Ascending aorta (tissue), 2 donors: ENCODE measurements at places on chromosomes 16 and 17. TPM values are rescaled to one million over a fixed set of nuclear protein-coding genes. Genes with fewer than 3 reads are reported as not detected.

- no peaks in the 10 kb centered on the region for H3K36me3 ChIP-seq
- H3K27ac ChIP-seq, result no peak overlapping the region
- DNase-seq, result no peak
- H3K4me3 ChIP-seq, result no peak overlapping the region
Observed at GRCh38 chr17:32307658-32308057, 34.3 kb downstream of the C17orf75 start.

DNA sequence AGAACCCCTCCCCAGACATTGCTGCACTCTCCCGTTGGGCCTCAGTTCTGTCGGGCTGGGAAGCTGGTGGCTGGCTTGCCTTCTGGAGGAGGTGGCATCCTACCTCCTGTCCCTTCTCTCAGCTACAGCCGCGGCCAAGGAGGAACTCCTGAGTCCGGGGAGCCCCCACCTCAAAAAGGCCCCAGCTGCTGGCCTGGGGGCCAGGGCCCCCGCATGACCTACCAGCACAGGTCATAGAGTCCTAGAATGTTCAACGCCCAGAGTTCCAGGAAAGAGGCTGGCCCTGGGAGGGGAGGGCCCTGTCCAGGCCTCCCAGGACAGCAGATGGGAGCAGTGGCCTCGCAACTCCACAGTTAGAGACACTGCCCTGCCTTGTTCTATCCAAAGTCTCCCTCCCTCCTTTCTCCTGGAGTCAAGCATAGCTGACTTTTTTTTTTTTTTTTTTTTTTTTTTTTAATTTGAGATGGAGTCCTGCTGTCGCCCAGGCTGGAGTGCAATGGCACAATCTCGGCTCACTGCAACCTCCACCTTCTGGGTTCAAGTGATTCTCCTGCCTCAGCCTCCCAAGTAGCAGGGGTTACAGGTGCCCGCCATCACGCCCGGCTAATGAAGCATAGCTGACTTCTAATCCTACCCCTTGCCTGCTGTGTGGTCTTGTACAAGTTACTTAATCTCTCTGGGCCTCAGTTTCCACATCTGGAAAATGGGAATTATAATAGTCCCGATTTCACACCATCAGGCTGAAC is 7.1 kb downstream of the CARHSP1 start:
- peaks cover 13% of the 10 kb centered on the region for H3K36me3 ChIP-seq
- H3K4me3 ChIP-seq, result no peak overlapping the region
- H3K27me3 ChIP-seq, result no peaks in the 10 kb centered on the region
- H3K4me1 ChIP-seq, result peaks cover 6% of the 10 kb centered on the region

GRCh38 chr17:1597861-1598342 is 30.7 kb downstream of the SLC43A2 start:
- no peaks in the 10 kb centered on the region for H3K27me3 ChIP-seq
- H3K27ac ChIP-seq, result no peak overlapping the region
- H3K4me1 ChIP-seq, result no peaks in the 10 kb centered on the region
- no peak for DNase-seq
- H3K4me3 ChIP-seq, result no peak overlapping the region

DNA sequence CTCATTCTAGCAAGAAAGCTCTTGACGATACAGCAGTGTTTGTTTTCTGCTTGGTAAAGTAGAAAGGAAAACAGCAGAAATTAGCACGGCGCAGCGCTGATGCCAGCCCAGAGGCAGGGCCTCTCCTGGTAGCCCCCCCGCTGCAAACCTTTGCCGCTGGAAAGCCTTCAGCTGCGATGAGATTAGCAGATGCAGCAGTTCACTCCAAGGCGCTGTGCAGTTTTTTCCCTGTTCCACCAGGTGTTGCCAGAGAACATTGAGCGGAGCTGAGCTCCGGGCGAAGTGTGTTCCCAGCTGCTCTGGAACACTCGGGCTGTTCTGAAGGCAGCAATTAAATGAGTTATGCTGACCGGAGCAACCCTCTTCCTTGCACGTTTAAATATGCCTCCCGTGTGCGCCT is 72.5 kb downstream of the RBFOX1 start:
- H3K4me1 ChIP-seq, result no peaks in the 10 kb centered on the region
- DNase-seq, result no peak
- H3K27ac ChIP-seq, result no peak overlapping the region
- no peak overlapping the region for H3K4me3 ChIP-seq
- H3K36me3 ChIP-seq, result no peaks in the 10 kb centered on the region

- H3K27me3 ChIP-seq, result no peaks in the 10 kb centered on the region
- peak overlapping the region; percentile 37 for H3K27ac ChIP-seq
- no peak for DNase-seq
- H3K4me3 ChIP-seq, result peak overlapping the region; percentile 76
- H3K36me3 ChIP-seq, result no peaks in the 10 kb centered on the region
Observed at GRCh38 chr16:89827383-89828198, 684 bp upstream of the SPIRE2 start.

GRCh38 chr16:16042076-16042475 is 92.7 kb downstream of the ABCC1 start:
- peaks cover 6% of the 10 kb centered on the region for H3K4me1 ChIP-seq
- H3K4me3 ChIP-seq, result no peak overlapping the region
- no peak for DNase-seq
- peaks cover 66% of the 10 kb centered on the region for H3K36me3 ChIP-seq

DNA sequence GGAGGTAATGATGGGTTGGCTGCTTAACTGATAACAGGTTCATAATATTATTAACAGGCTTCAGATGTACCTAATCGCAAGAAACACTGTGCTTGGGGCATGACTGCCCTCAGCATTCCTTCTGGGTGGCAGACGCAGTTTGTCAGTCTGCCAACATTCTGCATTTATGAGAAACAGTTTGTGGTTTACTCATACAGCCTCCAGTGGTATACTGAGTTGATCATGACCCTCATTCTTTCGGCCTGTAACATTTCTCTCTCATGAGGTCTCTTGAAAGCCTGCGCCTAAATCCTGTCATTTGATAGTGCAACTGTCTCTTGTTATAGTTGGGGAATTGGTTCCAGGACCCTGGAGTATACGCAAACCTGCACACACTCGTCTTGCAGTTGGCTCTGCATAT is 4.9 kb upstream of the RUSF1 start:
- no peaks in the 10 kb centered on the region for H3K27me3 ChIP-seq
- no peaks in the 10 kb centered on the region for H3K36me3 ChIP-seq
- H3K4me3 ChIP-seq, result no peak overlapping the region
- no peak overlapping the region for H3K27ac ChIP-seq
- peaks cover 6% of the 10 kb centered on the region for H3K4me1 ChIP-seq
- DNase-seq, result no peak

- peak; percentile 72 for DNase-seq
- no peak overlapping the region for H3K27ac ChIP-seq
- no peaks in the 10 kb centered on the region for H3K4me1 ChIP-seq
Observed at GRCh38 chr17:49180303-49180702, 30.1 kb downstream of the GNGT2 start.

GRCh38 chr17:1324201-1324771 is 44.8 kb downstream of the TRARG1 start:
- no peak for DNase-seq
- H3K36me3 ChIP-seq, result no peaks in the 10 kb centered on the region
- H3K4me3 ChIP-seq, result no peak overlapping the region
- H3K27me3 ChIP-seq, result no peaks in the 10 kb centered on the region
- H3K4me1 ChIP-seq, result no peaks in the 10 kb centered on the region

GRCh38 chr16:29139261-29139802 is 154.5 kb downstream of the LAT start:
- H3K27me3 ChIP-seq, result no peaks in the 10 kb centered on the region
- no peaks in the 10 kb centered on the region for H3K4me1 ChIP-seq
- no peak overlapping the region for H3K4me3 ChIP-seq
- H3K27ac ChIP-seq, result no peak overlapping the region
- no peak for DNase-seq

- peak overlapping the region; percentile 73 for H3K27ac ChIP-seq
- H3K27me3 ChIP-seq, result no peaks in the 10 kb centered on the region
- H3K4me3 ChIP-seq, result no peak overlapping the region
- H3K4me1 ChIP-seq, result peaks cover 27% of the 10 kb centered on the region
- H3K36me3 ChIP-seq, result no peaks in the 10 kb centered on the region
Observed at GRCh38 chr17:19549746-19550623, 16.3 kb downstream of the SLC47A1 start.

CRYBA1 gene
- total RNA-seq, result not detected
